ENCODE measurements at places on chromosomes 7 and 10. TPM values are rescaled to one million over a fixed set of nuclear protein-coding genes. Genes with fewer than 3 reads are reported as not detected.
A peak's percentile ranks its signal among the peaks of the same experiment; 100 is the strongest.

GRCh38 chr7:128665057-128665456, 7.0 kb upstream of the GARIN1A start:
- DNase-seq = no peak

The ZNRF2 gene
- 12.8 TPM for total RNA-seq

DNA sequence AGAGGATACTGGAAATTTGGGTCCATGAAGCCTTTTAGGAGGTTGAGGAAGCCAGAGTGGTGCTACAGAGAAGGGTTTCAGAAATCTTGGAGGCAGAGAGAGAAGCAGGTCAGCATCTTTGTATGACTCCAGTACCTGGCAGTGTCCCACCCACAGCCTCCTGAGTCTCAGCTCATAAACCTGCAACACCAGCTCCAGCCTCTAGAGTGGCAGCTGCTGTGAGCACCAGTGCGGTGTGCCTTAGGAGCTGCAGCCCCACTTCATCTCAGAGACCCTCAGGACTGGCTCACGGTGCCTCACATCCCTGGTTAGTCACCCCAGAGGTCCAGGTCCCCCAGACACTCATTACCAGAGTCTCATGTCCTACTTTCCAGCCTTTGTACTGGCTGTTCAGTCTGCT, 84.8 kb upstream of the PRKAR2B start:
- no peak for DNase-seq

GRCh38 chr10:24481241-24481640, 242.4 kb downstream of the ARHGAP21 start:
- no peak for DNase-seq

GRCh38 chr10:129932751-129933433, 31.2 kb downstream of the EBF3 start:
- DNase-seq = no peak

The SPDYE1 gene
- total RNA-seq = not detected

DNA sequence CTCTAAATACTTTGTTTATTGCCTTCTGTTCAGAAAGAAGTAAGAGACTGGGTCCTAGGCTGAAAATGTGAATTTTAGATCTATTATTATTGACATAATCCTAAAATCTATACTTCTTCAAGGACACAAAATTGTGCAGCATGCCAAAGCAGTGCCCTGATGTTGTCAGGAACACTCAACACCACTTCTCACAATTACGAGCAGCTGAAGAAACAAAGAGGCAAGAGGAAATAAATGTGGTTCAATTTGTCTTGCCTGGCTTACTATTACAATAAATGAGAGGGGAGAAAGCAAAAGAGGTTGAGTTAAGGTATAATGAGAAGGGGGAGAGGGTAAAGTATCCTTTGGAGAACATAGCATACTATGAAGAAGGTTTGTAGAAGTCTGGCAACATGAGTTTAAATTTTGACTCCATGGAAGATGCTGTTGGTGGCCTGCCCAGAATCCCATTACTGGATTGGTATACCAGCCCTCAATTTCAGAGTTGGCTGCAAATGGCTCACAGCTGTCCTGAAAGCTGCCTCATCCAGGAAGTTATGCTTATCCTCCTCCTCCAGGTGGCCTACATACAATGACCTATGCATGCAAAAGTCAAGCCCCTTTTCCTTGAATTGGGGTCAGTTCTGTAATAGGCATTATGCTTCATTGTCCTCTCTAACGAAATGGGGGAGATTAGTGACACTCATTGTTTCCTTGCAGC, 274.6 kb upstream of the SMIM30 start:
- DNase-seq = no peak

The RAB19 gene
- 2.5 TPM for total RNA-seq

The SPDYE16 gene
- 0.14 TPM for total RNA-seq

DNA sequence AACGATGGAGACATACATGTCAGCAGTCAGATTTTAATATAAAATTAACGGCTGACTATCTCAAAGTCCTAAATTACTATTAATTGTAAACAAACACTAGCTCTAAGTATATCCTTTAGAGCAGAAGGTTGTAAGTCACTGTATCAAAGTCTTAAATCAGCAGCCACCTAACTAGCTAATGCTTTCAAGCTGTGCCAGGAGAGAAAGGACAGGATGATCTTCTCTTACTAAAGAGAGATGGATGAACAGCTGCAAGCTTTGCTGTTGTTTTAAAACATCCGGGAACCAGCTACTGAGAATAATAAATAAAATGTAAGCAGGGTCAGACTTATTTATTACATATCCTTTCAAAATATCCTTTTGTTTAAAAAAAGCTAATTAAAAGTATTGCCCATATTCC, 24.0 kb upstream of the ABLIM1 start:
- DNase-seq = no peak

DNA sequence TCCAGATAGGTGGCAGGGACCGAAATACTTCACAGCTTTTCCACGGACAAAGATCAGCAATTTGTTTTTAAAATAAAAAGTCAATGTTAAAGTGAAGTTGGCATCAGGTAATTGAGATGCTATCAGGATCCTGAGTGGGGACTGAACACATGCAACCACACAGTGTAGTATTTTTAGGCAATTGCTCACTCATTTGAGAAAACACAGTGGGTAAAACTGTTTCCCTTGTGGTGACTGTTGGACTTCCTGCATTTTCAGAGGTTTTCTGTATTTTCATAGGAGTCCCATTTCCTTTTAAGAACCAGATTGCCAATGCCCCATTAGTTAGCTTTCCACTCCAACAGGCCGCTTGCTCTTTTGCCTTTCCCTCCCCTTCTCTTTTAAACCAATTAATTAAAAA, 159.5 kb upstream of the ZNF32 start:
- DNase-seq = no peak

DNA sequence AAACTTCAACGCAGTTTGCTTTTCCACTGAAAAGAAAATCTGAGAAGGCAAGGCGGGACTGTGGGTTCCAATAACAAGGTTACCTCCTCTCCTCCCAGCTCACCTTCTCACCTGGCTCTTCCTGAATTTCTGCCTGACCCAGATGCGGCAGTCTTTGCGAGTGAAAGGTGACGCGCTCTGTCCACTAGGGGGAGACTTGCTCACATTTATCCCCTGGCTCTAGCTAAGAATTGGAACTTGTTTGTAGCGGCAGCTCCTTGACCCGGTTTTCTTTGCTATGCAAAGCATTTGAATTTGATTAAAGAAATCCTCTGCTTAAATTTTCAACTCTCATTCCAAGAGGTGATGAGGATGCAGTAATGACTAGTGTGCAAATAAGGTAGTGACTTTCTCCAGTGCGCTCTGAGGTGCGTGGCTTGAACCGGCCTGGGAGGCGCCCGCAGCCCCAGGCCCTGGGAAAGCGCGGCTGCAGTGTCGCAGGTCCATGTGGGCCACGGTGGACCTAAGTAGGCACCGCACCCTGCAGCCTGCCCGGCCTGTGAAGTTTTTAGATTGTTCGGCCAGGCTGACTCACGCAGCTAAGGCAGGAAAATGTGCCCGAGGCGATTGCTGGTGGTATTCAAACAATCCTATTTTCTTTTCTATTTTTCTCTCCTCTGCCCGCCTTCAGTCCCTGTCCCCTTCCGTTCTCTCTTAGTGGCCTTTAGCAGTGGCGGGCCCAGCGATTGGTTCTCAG, 336.9 kb upstream of the NPSR1 start:
- DNase-seq = peak; percentile 32

GRCh38 chr7:117402109-117402508, 25.2 kb downstream of the ASZ1 start:
- DNase-seq = no peak

DNA sequence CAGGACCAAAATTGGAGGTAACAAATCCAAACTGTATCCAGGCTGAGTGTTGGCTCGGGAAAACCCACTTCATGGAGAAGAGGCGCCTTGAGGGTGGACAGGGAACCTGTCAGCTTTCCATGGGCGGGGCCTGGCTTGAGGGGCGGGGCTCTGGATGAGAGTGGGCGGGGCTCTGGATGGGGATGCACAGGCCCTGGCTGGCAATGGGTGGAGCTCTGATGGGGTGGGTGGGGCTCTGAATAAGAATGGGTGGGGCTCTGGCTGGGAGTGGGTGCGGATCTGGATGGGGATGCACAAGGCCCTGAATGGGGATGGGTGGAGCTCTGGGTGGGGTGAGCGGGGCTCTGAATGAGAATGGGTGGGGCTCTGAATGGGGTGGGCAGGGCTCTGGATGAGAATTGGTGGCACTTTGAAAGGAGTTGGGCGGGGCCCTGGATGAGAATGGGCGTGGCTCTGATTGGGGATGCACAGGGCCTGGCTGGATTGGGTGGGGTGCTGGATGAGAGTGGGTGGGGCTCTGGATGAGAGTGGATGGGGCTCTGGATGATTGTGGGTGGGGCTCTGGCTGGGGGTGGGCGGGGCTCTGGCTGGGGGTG, 96.6 kb upstream of the NPTX2 start:
- DNase-seq = no peak

DNA sequence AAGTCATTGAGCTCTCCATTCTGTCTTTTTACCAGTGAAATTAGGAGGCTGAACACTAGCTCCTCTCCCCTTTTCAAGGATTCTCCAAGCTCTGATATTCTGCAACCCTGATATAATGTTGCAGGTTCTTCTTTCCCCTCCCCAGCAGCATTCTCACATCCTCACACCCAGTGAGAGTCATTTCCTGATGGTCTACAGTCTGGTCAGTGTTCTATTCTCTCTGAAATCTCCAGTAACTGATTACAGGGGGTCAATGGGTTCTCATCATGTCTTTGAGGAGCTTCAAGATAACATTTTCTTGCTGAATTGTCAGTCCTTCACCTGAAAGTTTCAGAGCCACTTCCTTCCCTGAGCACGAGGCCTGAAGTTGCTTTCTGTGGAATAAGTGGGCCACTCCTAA, 299.4 kb downstream of the PTEN start:
- no peak for DNase-seq

- no peak for DNase-seq
Measured at GRCh38 chr7:114925434-114925833, 3.5 kb downstream of the MDFIC start.

DNA sequence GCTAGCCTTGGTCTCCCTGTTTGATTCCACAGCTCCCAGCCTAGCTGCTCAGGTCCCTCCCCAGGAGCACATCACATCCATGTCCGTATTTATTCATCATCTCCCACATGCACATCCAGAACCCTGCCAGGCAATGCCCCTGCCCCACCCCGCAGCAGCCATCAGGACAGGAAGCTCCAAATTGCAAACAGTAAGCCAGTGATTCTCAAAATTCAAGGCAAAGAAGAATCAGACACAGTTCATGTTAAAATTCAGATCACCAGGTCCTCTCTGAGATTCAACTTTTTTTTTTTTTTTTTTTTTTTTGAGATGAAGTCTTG, 17.7 kb downstream of the LRRC20 start:
- DNase-seq = no peak

GRCh38 chr7:20796500-20796899, 9.8 kb upstream of the SP8 start:
- DNase-seq = no peak

The UNCX gene
- 0.05 TPM for total RNA-seq

Measured in thymus (tissue), 14 donors.